Left kidney (tissue), 8 donors: ENCODE measurements at places on chromosomes 1 and 21.

DNA sequence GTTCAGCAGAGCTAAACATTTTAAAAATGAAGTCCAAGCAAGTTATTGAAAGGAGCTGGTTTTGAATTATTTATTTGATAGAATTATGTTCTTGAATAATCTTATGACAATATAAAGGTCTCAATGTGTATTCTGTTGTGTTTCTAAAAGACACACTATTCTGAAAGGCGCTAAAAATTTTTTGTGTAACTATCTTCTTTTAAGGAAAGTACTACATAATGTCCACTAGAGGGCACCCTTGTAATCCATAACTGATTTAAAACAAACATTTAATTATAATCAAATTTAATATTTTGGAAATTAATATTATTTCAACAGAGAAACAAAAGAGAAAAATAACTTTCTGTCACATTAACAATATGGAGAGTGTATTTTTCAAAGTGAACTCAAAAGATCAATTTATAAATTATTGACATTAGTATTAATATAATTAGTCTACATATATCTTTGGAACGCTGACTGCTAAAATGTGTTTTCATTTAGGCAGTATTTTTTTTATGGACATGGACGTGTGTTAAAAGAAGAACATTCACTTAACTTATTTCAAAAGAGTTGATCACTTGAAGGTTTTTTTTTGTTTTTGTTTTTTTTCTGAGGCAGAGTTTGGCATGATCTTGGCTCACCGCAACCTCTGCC lies 248.4 kb downstream of the DENND1B start:
- peak; percentile 6 for DNase-seq

GRCh38 chr1:16484931-16485330 lies 29.2 kb downstream of the RNU1-1 start:
- DNase-seq = no peak

GRCh38 chr1:226692051-226692792 lies 46.9 kb downstream of the ITPKB start:
- DNase-seq = no peak

GRCh38 chr1:22406722-22407495 lies 44.7 kb upstream of the ZBTB40 start:
- DNase-seq = no peak

GRCh38 chr1:181651276-181651675 lies 168.0 kb downstream of the CACNA1E start:
- no peak for DNase-seq
